DMS79 (cell line): ENCODE measurements at places on chromosomes 6 and 20.

DNA sequence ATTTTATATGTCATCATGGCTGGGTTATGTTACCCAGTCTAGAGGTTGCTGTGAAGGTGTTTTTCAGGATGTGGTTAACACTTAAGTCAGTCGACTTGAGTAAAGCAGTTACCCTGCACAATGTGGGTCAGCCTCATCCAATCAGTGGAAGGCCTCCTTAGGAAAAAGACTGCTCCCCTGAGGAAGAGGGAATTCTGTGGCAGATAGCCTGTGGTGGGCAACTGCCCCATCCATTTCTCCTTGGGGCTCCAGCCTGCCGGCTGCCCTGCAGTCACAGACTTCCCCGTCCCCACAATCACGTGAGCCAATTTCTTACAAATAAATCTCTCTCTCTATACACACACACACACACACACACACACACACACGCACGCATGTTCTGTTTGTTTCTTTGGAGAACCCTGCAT is 34.5 kb upstream of the MPC1 start:
- DNase-seq: no peak

DNA sequence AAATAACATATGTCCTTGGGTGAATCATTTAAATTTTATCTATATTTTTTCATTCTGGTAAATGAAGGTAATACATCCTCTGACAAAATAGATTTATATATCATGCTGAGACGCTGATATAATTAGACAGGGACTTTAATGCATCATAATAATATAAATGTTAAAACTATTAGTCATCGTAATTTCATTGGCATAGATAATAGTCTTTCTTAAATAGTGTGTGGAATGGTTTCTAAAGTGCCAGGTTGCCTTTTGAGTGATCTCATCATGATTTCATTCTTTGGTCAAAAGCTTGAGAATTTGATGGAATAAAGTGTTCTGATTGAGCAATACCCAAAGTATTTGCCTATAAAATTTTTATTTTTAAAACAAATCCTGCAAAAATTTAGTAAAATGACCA is 43.2 kb upstream of the BMP5 start:
- DNase-seq: no peak

GRCh38 chr6:20955751-20956150 is 421.5 kb downstream of the CDKAL1 start:
- no peak for DNase-seq

GRCh38 chr6:6686748-6687601 is 98.5 kb downstream of the LY86 start:
- DNase-seq: peak; percentile 92

GRCh38 chr20:57259938-57260921 is 6.2 kb downstream of the BMP7 start:
- DNase-seq: no peak

- DNase-seq: no peak
Observed at GRCh38 chr6:157527471-157527907, 146.5 kb downstream of the ZDHHC14 start.

DNA sequence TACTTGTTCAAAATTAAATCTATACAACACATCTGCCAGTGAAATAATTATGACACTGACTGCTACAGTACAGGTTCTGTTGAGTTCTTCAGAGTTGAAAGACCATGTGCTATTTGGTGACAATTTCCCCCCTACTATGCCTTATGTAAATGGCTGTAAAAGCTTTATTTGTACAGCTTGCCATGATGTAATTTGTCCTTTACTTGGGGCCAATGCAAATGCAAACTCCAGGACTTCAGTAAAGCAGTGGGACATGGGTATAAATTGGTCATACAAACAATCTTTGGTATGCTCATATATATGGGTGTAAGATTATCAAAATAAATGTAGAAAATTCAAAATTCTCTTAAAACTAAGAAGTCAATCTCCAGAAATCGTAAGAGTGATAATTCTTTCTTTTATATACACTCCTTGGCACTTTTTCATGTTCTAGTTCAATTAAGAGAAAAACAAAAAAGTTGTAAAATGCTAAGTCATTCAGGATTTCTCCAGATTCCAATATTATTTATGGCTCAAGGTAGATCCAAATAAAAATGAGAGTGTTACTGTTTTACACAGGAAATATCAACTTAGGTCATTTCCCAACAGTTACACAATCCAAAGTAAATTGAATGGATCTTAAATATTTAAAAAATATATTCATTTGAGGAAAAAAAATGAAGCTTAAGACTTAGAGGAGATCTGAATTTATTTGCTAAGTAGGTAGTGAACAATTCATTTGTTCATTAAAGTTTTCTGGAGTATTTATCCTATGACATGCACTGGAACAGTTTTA is 1310.5 kb upstream of the CITED2 start:
- DNase-seq: no peak

DNA sequence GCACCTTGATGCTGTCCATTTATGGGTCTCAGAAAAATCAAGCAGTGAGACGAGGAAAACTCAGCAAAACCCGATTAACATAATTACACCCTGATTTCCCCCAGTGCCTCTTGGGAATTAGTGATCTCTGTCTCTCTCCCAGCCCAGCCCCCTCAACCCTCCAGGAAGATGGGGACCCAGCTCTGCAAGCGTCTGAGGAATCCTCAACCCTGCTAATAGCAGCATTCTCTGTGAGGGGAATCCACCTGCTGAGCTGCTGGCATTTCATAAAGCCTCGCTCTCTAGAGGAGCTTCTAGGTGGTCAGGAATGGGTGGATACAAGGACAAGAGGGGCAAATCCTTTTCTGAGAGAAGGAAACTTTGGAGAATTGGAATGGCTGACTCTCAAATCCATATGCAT is 13.9 kb downstream of the NR2E1 start:
- DNase-seq: no peak

DNA sequence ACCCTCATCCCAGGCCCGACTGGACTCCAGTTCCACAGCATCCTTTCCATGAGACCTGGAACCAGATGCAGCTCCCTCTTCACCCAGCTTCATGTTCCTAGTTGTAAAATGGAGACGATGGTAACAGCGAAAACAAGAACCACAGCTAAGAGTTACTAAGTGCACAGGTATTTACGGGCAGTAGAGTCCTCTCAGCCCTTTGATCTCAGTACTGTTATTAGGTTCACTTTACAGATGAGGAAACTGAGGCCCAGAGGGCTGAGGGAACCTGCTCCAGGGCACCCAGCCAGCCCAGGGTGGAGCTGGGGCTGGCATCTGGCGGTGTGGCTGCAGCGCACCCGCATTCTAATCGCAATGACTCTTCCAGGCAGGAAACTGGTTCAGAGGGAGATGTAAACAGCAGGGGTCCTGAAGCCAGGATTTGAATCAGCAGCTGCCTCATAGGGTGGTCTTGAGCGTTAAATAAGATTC is 858 bp downstream of the BCAS1 start:
- no peak for DNase-seq

DNA sequence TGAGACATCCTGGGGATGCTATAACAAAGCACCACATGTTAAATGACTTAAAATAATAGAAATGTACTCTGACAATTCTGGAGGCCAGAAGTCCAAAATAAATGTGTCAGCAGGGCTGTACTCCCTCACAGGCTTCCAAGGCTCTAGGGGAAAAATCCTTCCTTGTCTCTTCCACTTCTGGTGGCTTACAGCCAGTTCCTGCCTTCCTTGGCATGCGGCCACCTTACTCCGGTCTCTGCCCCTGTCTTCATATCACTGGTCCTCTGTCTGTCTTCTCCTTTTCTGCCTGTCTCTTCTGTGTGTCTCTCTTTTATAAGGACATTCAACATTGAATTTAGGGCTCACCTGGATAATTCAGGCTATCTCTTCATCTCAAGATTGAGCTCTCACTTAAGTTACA is 155.3 kb upstream of the SYNCRIP start:
- no peak for DNase-seq

GRCh38 chr6:82371799-82372546 is 8.4 kb downstream of the TPBG start:
- no peak for DNase-seq

DNA sequence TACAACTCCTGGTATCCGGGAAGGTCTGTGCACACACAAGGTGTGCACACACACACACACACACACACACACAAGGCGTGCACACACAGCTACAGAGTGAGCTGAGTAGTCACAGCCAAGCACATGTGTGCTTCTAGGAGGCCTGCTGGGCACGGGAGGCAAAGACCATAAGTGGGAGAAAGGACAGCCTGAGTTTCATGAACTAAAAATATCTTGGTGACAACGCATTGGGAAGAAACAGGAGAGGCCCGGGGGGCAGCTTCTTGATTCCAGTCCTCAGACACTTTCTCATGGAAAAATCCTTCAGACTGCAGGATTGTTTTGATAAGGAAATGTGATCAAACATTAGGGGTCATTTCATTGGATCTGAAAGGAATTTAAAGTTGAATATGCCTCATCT is 2.6 kb downstream of the TRAF3IP2 start:
- DNase-seq: peak; percentile 10

- DNase-seq: no peak
Observed at GRCh38 chr6:69792292-69792691, 4.5 kb downstream of the LMBRD1 start.

DNA sequence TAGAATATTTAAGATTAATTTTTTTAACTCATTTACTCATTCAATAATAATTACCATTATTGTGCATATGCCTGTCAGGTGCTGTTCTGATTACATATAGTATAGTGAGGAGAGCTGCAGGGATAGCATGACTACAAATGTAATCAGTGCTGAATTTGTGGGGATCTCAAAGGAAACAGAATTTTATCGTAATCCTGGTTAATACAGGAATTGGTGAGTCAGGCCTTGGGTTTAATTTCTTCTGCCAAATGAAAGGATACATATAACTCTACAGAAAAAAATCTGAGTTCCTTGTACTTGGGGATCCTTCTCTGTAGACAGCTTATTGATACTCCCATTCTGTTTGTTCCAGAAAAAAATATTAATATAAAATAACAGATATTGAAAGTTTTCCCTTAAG is 297.2 kb downstream of the GJA1 start:
- no peak for DNase-seq

GRCh38 chr6:33566182-33567084 is 13.6 kb downstream of the BAK1 start:
- no peak for DNase-seq

DNA sequence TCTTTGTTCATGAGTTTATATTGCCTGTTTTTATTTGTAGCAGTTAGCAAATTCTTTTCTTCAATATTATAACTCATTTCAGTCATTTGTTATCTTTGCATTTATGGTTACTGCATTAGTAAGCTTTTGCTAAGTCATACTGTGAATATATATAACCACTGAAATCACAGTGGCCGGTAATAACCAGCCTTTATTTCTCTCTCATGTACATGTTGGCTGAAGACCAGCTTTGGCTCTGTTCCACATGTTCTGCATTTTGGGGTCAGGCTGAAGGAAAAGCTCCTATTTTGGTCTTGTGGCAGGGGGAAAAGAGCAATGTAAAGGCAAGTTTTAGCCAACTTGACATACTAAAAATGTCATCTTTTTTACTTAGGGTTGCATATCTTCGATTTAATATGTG is 276.3 kb downstream of the BCKDHB start:
- no peak for DNase-seq

- DNase-seq: peak; percentile 40
Observed at GRCh38 chr6:35804996-35805736, at the start of gene LHFPL5. Gene LHFPL5, plus strand, starts transcription at chr6:35805352. Its CDS starts 319 bp downstream, at chr6:35805671.

DNA sequence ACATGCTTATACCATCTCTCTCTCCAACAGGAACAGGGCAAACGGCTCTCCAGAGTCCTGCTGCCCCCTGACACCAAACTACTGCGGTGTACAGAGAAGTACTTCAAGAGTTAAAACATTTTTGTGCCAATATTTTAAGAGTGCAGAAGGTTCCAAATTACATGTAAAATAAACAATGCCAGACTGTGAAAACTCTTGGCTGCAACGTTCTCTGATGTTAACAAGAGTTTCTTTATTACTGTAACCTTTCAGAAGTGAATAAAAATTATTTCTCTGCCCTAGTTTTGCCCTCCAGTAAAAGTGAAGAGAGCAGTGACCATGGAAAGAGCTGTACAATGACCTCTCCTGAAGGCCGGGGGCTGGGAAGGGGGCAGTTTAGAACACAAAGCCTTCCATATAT is 41.4 kb upstream of the FAM83C start:
- no peak for DNase-seq

DNA sequence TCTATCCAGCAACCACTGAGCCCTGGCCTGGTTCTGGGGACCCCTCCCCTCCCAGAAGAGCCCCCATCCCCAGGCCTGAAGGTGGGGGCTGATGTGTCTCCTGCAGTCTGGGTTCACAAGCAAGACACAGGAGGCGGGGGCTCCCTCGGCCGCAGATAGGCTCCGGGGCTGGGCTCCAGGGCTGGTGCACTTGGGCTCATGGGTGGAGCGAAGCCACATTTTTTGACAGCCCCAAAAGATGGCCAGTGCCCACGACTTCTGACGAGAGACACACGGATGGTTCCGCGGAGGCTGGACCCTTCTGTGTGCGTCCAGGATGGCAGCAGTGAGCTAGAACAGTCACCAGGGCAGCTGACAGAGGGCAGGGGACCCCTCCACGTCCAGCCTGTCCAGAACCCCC is 57.1 kb upstream of the GATA5 start:
- DNase-seq: no peak

DNA sequence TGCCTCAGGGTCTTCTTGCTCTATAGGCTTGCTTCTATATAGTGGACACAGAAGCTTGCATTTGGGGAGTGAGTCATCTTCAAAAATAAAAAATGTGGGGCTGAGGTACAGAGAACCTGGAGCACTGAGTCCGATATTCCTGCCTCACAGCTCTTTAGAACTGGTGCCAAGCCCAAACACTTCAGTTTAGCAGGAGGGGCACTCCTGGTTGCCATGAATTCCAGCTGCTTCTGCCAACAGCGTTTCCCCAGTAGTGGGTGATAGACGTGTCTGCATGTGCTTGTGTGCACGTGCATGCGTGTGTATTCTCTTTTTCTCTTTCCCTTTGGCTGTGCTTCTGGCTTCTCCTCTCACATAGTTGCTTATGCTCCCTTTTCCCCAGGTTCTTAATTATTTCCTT is 11.9 kb downstream of the DNPH1 start:
- peak; percentile 47 for DNase-seq

DNA sequence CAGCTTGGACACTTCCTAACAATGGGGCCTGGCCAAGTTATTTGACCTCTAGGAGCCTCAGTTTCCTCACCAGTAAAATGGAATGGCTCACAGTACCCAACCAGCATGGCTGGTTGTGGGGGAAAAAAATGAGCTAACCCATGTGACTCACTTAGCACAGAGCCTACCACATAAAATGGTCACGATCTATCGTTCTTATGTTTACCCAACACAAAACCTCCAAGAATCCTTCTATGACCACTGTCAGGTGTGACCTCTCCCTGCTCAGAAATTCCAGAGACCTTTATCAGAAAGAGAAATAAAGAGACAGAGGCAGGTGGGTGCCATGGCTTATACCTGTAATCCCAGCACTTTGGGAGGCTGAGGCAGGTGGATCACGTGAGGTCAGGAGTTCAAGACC is 39.4 kb downstream of the BPIFB1 start:
- DNase-seq: no peak

DNA sequence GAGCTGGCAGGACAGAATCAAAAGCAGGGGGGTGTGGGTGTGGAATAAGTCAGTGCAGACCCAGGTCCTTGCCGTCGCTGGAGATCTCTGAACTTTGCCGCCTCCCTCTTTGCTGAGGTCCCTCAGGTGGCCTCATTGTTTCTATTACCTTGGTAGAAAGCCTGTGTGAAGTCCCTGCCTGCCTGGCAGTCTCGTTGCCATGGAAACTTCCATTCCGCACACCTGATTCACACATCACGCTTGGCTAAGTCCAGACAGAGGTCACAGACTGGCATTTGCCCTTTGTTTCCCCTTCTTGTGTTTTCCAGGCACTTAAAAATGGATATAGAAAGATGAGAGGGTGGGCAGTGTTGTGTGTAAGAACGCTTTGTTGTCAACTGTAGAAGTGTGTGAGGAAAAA is 260.6 kb downstream of the PRL start:
- peak; percentile 64 for DNase-seq
